ENCODE measurements at places on chromosomes 12 and 14.

GRCh38 chr12:72586456-72586855, 314.3 kb downstream of the TRHDE start:
- DNase-seq = no peak

- DNase-seq = no peak
Observed at GRCh38 chr12:52259657-52260243, 14.7 kb upstream of the KRT86 start.

- DNase-seq = no peak
Observed at GRCh38 chr12:2101359-2101758, 48.6 kb downstream of the CACNA1C start.

DNA sequence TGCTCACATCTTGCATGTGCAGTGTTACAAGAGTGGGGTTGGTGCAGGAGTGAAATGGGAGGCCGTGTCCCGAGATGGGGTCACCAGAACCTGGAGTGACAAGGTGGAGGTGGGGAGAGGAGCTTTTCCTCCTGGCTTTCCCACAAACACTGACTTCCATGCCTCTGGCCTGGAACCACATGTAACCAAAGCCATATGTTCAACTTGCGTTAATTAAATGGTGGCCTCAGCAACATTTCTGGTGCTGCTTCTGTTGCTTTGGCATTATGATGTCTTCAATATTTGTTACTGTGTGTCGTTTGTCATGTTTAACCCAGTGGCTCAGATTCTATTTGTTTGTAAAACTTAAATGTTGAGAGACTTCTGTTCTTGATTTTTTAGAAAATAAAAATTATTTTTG, 110.2 kb downstream of the VCPKMT start:
- no peak for DNase-seq

GRCh38 chr12:73362666-73363065, 1090.5 kb downstream of the TRHDE start:
- DNase-seq = no peak

DNA sequence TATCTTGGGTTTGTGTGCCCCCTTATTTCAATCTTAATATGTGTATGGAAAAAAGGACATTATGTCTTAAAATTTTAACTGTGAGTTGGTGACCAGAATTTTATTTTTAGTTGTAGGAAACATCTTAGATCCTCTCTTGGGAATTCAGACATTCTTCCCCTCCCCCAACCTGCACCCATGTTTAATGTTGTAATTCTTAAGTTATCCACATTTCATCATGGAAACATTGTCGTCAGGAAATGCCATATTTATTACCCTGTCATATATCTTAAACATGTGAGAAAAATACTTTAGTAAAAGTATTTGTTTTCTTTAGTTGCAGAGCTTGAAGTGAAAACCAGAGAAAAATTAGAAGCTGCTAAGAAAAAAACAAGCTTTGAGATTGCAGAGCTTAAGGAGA, 30.3 kb downstream of the YEATS4 start:
- DNase-seq = no peak

- no peak for DNase-seq
Observed at GRCh38 chr12:75709503-75709902, 198.1 kb upstream of the KRR1 start.

GRCh38 chr14:68312884-68313610, 479.8 kb downstream of the ZFP36L1 start:
- no peak for DNase-seq

GRCh38 chr14:50312734-50313054, 570 bp downstream of the DMAC2L start:
- no peak for DNase-seq
